Fibroblast of skin of right quadriceps (primary cell): ENCODE measurements at places on chromosomes 5 and 9.
A peak's percentile ranks its signal among the peaks of the same experiment; 100 is the strongest.

DNA sequence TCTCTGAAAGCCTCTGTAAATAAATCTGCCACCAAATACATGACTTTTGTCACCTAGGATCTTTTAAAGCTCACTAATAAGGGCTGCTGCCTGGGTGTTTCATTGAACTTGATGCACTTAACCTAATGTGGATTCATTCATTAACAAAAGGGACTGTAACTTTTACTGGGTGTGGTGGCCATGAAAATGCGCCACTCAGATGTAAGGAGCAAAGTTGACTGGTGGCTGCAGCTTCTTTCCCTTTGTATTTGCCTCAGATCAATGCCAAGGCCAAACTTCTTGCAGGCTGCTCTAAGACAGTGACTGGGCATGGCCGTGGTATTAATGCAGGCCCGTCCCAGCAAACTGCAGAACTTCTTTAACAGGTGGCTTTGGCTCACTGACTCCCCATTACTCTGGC lies 22.9 kb downstream of the FAM240B start:
- no peak for DNase-seq

DNA sequence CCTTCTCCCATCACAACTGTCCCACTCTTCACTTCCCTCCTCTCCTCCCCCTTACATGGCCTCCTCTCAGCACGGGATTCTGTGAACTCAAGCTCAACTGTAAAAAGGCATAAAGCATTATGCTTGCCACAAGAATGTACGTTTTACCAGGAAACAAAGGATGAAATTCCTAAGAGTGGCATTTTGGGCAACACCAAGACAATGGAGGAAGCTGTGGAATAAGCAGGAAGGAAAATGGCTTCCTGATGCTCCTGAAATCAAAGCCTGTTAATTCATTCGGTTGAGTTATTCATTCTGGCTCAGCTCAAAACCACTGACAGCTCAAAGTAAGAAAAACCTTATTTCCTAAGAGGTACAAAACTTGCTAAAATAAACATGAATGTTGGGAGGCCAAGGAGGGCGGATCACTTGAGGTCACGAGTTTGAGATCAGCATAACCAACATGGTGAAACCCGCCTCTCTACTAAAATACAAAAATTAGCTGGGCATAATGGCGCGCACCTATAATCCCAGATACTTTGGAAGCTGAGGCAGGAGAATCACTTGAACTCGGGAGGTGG lies 40.8 kb upstream of the DMRT1 start:
- no peak for DNase-seq

- no peak for DNase-seq
Measured at GRCh38 chr5:95839658-95840057, 17.1 kb upstream of the GLRX start.

GRCh38 chr5:473551-474192 lies 30.7 kb downstream of the EXOC3 start:
- peak; percentile 29 for DNase-seq

- no peak for DNase-seq
Measured at GRCh38 chr9:124222918-124223720, 34.6 kb upstream of the NEK6 start.

DNA sequence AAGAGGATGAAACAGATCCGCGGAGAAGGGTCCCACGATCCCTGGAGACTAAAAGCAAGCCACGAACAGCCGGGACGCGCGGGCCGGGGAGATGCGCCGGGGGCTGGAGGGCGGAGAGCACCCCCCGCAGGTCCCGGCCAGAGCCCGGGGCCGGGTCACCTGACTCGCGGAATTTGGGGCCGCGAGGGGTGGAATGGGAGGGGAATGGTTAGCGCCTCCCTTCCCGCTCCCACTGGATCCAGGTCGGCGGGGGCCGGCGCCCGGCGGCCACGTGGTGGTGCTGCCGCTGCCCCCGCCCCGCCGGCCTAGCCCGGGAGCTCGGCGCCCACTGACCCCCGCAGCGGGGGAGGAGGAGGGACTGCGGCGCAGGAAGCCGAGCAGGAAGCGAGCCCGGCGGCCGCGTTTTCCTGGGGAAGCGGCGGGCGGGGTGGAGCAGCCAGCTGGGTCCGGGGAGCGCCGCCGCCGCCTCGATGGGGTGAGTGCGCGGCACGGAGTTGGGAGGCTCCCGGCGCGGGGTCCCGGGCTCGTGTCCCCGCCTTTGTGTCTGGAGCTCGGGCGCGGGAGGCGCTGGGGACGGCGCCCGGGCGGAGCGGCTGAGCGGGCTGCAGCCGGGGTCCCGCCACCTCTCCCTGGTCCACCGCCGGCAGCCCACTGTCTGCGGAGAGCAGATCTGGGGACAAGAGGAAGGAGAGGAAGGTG lies at the start of gene RAI14:
RAI14 (plus strand) TSS at position 328 of the 699 bp plus-strand sequence. CDS start 30,592 bp downstream, outside the sequence.
- DNase-seq: peak; percentile 85

- DNase-seq: no peak
Measured at GRCh38 chr9:25472085-25472607, 206.1 kb downstream of the TUSC1 start.

DNA sequence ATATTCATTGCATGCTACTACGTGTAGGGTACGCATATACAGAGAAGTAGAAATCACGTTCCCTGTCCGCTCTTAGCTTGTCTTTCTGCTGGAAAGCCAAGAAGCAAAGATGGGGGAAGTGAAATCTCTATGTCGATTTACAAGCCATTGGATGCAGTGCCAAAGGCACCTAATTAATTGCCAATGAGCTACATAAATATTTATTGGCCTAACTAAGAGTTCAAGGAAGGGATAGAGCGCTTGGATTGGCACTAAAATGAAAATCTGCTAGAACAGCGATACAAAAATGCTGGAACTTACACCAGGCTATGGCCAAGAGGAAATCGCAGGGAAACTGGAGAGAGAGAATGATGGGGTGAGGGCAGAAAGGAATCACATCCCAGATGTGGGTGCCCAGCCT lies 10.8 kb downstream of the SMIM23 start:
- DNase-seq: no peak

- DNase-seq: no peak
Measured at GRCh38 chr9:17669206-17669605, 90.3 kb downstream of the SH3GL2 start.

DNA sequence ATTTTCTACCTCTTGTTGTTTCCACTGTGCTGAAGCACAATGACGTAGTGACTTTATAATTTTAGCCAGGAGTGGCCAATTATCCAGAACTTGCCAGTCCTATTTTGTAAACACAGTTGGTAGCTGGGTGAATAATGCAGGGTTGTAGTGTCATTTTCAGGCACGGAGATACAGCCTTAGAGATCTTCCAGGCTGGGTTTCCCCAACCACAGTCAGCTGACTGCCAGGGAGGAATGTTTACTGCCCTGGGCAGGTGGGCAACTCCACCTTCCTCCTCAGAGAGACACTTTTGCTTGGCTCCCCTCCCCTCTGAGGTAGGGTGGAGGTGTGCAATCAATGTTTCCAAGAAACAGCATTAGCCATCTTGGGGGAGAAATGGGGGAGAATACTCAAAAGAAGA lies 228.1 kb upstream of the NR4A3 start:
- DNase-seq: no peak

DNA sequence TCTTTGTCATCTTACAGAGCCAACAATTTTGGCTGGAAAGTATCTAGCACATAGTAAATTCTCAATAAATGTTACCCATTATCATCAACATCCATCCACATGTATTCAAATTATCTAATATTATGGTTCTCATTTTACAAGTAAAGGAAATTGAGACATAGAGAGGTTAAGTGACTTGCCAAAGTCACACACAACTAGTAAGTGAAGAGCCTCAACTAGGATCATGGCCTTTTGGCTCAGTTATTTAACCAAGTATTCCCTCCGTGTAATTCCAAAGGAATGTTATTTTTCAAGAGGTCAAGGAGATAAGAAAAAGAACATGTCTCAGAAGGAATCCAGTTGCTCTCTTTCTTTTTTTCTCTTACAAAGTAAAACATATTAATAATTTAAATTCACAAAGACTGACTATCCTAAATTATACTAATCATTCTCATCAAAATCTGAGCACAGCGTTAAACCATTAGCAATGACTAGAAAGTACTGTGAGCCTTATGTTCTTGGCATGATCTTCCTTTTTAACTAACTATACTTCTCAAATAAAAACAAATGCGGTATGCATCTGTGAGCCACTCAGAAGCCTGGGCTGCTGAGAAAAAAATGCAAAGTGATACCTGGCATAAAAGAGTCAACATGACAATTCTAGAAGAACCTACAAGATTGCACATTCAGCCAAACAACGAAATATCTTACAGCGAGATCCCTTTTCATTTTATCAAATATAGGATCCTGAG lies 350.9 kb downstream of the GLIS3 start:
- peak; percentile 62 for DNase-seq

- DNase-seq: peak; percentile 63
Measured at GRCh38 chr5:78405829-78406750, 45.7 kb downstream of the SCAMP1 start.

GRCh38 chr5:24141046-24141445 lies 503.7 kb downstream of the CDH10 start:
- peak; percentile 22 for DNase-seq

DNA sequence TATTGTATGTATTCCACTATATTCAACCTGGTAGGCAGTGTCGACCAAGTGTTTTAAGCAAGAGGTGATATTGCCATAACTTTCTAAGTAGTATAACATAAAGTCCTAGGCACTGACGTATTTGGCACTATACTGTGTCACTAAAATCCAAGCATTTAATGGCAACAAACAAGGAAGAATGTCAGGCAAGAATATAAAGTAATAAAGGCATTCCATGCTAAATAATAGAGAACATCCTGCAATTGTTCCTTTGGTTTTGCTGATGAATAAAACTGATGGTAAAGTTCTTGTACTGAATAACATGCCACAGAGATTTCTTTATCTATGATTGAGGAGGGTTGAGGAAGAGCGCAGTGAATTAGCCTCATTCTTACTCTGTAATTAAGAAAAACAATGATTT lies 256.9 kb downstream of the HINT1 start:
- no peak for DNase-seq

GRCh38 chr5:179817890-179818745 lies 2.6 kb upstream of the SQSTM1 start:
- no peak for DNase-seq

DNA sequence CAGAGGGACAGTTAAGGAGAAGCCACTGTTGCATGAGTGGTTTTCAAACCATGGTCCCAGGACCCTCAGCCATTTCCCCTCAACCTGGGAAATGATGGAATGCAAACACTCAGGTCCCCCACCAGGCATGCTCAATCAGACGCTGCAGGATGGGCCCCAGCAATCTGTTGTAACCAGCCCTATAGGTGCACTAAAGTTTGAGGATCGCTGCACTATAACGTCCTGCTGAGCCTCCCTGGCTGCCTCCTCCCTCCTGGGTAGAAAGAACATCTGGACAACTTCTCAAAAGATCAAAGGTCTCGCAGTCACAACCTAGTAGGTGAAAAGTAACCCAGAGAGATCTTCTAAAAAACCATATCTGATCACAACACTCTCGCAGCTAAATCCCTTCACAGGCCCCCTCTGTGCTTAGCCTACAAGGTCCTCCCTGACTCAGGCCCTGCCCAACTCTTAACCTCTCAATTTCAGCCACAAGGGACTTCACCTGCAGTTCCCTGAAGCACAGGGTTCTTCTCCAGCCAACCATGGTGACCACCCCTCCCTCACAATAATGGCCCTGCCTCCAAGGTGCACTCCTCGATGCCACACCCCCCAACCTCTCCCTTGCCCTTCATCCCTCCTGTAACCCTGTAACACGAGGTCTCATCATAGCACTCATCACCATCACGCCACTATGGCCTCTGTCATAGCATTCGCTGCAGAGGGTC lies 3.5 kb downstream of the SHB start:
- no peak for DNase-seq

GRCh38 chr5:16834029-16834428 lies 102.1 kb downstream of the MYO10 start:
- no peak for DNase-seq

GRCh38 chr5:149421834-149422233 lies 42.7 kb upstream of the IL17B start:
- no peak for DNase-seq

GRCh38 chr5:163347671-163348070 lies 89.7 kb upstream of the CCNG1 start:
- peak; percentile 43 for DNase-seq

DNA sequence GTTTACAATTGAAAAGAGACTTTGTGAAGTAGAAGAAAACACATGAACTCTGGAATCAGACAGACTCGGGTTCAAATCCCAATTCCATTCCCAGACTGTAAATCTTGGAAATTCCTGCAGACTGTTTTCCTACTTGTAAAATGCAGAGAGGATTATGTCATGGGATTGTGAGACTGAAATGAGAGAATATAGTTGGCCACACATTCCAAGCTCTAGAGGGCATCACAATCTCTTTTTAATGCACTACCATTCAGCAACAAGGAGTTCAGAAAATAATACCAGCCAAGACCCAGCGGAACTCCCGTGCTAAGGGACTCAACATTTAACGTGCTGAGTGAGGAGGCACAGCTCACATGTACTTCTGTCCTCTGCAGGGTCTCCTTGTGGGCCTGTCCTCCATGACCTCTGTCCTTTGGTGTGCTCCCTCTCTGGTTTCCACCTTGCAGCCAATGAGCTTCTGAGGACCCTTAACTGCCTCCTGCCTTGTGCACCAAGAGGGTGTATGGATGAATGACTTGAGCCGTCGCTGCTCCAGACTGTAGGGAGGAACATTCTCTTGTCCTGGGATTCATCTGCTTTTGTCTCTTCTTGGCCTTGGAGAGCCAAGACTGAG lies 263.5 kb downstream of the NTRK2 start:
- DNase-seq: peak; percentile 3

- no peak for DNase-seq
Measured at GRCh38 chr9:17970277-17970676, 391.4 kb downstream of the SH3GL2 start.

- DNase-seq: no peak
Measured at GRCh38 chr5:78373231-78373630, 12.8 kb downstream of the SCAMP1 start.

DNA sequence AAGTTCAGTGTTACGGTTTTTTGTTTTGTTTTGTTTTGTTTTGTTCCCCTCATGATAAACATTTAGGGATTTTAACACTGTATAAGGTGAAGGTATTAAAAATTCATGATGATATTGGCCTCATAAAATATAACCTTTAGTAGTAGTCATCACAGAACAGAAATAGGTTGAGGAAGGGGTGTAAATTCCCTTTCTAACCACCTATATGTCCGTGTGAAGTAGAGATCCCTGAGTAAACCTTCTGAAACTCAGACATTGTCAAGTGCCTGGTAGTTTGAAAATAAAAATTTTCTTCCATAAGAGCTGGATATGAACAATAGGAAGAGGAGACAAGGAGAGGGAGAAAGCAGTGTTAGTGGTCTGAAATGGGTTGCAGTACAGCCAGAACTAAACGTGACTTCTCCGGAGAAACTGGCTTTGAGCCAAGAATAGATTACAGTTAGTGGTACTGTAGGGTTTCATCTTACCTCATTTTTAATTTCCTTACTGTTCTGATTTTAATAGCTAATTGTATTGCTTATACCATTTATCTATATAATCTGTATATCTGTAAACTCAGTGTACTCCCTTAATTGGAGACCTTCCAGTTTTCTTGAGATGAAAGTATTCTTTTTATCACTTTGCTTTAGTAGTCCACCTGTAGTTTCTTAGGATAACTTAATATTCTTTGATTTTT lies 18.3 kb downstream of the UGCG start:
- DNase-seq: no peak

- DNase-seq: no peak
Measured at GRCh38 chr9:124684169-124684568, 86.9 kb downstream of the NR6A1 start.
